Fibroblast of skin of back (primary cell): ENCODE measurements at places on chromosomes 7 and 10.
A peak's percentile ranks its signal among the peaks of the same experiment; 100 is the strongest.

DNA sequence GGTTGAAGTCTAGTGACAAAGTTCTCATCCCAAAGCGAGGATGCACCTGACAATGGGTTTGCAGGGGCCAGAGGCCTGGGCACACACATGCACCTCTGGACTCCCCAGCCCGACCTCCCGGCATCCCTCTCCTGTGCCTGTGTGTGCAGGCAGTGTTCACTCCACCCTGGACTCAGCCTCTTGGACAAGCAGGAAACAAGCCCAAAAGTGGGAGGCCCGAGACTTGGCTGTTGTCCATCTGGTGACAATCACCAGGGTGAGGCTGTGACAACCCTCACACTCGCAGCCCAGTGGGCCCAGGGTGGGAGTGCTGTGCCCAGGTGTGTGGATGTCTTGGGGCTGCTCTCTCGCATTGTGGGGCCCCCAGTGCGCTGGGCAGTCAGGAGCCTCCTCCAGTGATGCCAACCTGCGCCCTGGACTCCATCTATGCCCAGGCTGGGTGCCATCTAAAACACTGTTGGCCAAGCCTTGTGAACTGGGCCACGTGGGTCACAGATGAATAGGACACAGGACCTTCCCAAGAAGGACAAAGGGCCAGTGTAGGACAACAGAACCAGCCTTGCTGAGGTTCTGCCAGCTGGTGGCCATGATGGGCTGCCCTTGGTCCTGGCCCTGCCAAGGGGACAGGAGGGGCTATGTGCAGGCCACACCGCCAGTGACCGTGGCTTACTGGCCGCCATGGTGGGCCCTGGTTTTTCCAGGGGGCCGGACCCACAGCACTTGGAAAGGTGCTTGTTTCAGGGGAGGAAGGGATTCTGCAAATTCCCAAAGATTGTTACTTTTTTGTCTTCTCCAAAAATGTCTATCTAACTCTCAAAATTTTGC is 144.3 kb downstream of the TCERG1L start:
- no peak for DNase-seq

DNA sequence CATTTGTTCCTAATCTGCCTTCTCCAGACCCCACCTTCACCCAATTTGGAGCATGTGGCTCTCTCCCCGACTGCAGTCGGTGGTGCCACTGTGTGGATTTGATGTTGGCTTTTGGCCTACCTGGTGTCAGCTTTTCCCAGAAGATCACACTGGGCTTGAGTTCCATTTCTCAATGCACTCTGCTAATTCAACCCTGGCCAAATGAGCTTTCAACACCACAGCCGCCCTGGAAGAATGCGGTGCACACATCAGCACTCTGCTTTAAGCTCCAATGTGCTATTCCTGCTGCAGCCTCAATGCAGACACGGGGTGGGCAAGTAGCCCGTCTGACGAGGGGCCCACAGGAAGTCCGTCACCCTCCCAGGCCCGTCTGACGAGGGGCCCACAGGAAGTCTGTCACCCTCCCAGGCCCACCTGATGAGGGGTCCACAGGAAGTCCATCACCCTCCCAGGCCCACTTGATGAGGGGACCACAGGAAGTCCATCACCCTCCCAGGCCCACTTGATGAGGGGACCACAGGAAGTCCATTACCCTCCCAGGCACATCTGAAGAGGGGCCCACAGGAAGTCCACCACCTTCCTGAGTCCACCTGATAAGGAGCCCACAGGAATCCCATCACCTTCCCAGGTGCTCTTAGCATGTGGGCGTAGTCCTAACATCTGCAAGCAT is 64.4 kb downstream of the ASB13 start:
- DNase-seq = no peak

DNA sequence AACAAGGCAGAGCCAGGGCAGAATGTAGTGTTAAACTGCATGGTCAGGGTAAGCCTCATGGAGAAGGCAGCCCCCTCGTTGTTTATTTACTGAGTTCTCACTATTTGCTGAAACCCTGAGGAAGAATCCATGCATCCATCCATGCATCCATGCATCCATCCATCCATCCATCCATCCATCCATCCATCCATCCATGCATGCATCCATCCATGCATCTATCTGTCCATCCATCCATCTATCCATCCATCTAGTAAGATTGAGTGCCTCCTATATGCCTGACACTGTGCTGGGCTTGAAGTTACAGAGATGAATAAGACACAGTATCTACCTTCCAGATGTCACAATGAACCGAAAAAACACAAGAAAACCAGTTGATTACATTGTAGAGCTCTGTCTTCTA is 201.4 kb upstream of the AGK start:
- no peak for DNase-seq

- DNase-seq = peak; percentile 37
These were observed 98.3 kb upstream of the ARHGAP21 start for GRCh38 chr10:24821986-24822385.

GRCh38 chr10:32240471-32240870 is 106.5 kb downstream of the EPC1 start:
- DNase-seq = no peak

DNA sequence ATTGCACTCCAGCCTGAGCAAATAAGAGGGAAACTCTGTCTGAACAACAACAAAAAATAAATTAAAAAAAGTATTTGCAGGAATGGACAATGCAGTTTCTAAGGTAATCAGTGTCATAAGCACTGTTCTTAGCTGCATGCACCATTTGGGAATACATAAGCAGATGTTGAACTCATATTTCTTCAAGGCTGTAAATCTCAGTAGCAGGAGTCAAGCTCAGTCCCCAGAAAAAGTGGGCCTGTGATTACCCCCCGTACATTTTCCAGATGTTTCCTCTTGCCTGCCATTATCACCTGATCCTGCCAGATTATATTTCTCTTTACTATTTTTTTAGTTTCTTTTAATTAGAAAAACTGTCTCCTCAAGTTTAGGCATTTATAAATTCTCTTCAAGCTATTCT is 667.6 kb upstream of the ANKRD30A start:
- DNase-seq = no peak

- DNase-seq = no peak
These were observed 128.4 kb upstream of the TCF7L2 start for GRCh38 chr10:112821663-112822062.

DNA sequence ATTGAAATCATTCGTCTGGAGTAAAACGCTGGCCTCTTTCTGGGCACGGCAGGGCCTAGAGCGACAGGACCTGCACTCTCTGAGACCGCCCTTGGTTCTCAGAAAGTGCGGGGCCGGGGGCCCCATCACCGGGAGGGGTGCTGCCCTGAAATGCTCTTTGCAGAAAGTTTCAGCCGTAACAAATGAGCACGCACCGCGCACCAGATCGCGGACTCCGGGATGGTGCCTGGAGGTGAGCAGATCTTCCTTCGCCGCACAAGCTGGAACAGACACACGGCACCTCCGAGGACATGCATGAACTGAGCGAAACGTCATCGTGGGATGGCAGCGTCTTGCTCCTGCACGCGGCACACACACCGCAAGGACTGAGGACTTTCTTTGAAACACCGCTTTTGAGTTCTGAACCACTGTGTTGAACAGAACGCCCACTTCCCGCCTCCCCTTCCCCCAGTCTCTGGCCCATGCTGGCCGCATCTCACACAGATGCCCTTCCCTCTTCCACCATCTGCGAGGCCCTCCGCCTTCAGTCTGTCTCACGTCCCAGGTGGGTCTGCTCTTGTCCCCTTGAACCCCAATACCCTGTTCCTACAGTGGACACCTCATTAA is 538.7 kb upstream of the MGMT start:
- DNase-seq = no peak

DNA sequence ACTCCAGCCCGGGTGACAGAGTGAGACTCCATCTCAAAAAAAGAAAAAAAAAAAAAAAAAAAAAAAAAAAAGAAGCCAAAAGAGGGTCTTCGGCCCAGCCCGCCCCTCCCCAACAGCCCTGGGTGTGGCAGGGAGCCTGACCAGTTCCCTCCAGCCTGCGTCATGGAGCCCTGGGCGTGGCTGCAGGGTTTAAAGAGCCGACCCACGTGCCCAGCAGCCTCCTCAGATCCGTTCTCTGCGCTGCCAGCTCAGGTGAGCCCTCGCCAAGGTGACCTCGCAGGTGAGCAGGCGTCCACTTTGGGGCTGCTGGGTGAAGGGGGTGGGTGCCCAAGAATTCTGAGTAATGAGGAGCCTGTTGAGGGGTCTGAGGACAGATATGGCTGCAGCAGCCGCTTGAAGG is at the start of gene FXYD4:
Gene FXYD4 (plus strand): TSS at position 219 of the 400 bp plus-strand sequence. CDS start 2,111 bp downstream, outside the sequence.
- no peak for DNase-seq

GRCh38 chr10:38047666-38048065 is 37.2 kb downstream of the ZNF33A start:
- DNase-seq = no peak

- no peak for DNase-seq
These were observed 38.4 kb upstream of the PSAP start for GRCh38 chr10:71889388-71889987.

- no peak for DNase-seq
These were observed 172.8 kb upstream of the CTBP2 start for GRCh38 chr10:125333209-125333591.

- no peak for DNase-seq
These were observed 49.9 kb downstream of the ZNF503 start for GRCh38 chr10:75351637-75352036.

- no peak for DNase-seq
These were observed 22.4 kb downstream of the STMP1 start for GRCh38 chr7:135684699-135685098.

- DNase-seq = no peak
These were observed 82.3 kb downstream of the ADK start for GRCh38 chr10:74233281-74233680.

DNA sequence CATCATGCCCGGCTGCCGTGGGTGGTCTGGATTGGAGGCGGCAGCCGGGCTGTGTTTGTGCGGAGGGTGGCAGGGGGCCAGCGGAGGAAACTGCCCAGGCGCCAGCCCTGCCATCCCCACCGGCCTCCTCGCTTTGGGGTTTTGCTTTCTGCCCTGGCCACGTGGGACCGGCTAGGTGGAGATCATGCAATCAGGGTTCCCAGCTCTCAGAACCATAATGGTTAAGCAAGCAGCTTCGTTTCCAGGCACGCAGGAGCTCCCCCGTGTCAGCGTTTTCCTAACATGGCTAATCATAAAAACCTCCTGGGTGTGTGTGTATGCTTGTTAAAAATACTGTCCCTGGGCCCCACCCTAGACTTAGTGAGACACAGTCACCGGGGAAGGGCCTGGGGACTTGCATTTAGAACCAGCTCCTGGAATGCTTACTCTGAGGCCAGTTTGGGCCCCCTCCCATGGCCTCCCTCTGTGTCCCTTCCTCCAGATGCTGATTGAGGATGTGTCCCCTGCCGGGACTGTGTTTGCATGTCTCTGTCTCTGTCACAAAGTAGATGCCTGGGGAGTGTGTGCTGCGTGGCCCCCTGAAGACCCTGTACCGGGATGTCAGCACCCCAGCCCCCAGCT is 119.3 kb downstream of the CUX1 start:
- peak; percentile 57 for DNase-seq

DNA sequence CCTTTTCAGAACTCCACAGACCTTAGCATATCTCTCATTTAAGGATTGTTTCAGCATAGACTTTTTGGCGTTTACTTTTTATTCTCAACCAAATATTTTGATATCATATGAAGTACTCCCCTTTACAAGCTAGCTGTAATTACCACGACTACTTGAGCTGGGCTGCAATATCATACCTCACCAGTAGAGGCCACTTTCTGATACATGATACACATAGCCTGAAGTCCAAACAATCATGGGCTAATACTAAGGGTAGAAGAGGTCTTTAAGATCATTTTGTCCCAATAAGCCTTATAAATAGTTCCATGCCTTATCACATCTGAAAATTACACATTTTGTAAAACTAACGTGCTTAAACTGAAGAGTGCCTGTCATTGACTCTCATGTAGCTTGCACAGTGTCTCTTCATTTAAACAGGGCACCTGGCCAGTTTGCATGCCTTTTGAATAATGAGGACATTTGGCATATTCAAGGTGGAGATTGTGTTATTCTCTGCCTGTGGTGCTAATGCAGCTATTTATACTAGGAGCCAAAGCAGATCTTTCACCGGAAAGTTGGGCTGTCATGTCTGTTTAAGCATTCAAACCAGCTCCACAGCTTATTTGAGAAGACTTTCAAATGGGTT is 403.7 kb upstream of the ZMIZ1 start:
- DNase-seq = no peak

DNA sequence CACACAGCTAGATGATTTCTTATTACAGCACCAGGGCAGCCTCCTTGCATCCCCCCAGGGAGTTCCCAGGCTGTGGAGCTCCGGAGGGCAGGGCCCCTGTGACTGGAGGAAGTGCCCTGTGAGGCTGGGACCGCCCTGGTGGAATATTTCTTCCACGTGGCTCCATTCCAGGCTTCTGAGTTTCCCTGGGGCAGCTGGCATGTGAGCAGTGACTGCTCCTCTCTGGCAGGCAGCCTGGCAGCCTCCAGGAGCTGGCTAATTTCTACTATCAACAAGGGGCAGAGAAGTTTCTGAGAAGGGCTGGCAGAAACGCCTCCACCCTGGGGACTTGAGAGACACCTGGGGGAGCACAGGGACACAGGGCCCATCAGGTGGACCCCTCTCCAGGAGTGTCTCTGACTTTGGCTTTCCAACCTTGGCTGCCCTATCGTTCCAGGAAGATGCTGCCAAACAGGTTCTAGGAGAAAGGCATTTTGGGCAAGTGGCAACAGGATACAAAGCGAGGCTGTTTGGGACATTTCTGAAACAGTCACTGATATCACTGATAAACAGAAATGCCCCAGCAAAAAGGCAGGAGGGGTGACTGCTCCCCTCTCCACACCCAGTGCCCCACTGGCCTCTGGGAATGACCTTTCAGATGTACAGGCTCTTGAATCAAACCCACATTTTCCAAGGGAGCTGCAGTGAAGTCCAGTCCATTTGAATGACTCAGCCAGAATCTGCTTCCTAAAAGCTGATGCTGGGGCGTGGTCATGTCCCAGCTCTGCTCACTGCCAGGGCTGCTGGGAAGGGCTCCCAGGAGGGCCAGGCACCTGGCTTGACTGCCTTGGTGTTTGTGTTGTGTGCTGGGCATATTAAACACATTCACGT is 16.1 kb downstream of the MYOF start:
- peak; percentile 99 for DNase-seq

DNA sequence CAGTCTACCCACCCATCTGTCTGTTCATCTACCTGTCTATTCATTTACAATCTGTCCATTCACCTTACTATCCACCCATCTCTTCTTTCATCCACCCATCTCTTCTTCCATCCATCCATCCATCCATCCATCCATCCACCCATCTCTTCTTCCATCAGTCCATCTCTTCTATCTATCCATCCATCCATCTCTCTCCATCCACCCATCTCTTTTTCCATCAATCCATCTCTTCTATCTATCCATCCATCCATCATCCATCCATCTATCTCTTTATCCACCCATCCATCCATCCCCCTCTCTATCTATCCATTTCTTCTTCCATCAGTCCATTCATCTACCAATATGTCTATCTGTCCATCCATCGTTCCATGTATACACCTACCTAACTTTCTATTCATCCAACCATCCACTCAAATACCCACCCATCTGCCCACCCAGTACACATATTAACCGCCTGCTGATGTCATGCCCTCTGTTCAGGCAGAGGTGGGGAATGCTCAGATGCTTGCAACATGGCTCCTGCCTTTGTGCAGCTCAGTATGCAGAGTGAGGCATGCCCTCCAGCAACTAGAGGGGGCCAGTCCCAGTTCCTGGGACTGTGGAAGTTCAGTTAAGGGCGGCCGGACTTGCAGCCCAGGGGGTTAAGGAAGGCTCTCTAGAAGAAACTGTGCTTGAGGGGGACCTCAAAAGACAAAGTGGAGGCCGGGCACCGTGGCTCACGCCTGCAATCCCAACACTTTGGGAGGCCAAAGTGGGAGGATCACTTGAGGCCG is 11.3 kb upstream of the MLXIPL start:
- no peak for DNase-seq
